ENCODE measurements at places on chromosomes 5 and 9. TPM values are rescaled to one million over a fixed set of nuclear protein-coding genes. Genes with fewer than 3 reads are reported as not detected.

GRCh38 chr9:8234316-8234715 lies 434.7 kb upstream of the DMAC1 start:
- no peak for DNase-seq

GRCh38 chr5:395156-395920 lies 47.6 kb upstream of the EXOC3 start:
- DNase-seq, result no peak

The OR1Q1 gene
- total RNA-seq, result not detected

The MCTP1 gene
- 45.7 TPM for total RNA-seq

- no peak for DNase-seq
Observed at GRCh38 chr5:14574891-14575508, 6.6 kb upstream of the OTULINL start.

- no peak for DNase-seq
Observed at GRCh38 chr5:123512611-123513461, 859 bp downstream of the CSNK1G3 start.

The ZNF484 gene
- 44.1 TPM for total RNA-seq

DNA sequence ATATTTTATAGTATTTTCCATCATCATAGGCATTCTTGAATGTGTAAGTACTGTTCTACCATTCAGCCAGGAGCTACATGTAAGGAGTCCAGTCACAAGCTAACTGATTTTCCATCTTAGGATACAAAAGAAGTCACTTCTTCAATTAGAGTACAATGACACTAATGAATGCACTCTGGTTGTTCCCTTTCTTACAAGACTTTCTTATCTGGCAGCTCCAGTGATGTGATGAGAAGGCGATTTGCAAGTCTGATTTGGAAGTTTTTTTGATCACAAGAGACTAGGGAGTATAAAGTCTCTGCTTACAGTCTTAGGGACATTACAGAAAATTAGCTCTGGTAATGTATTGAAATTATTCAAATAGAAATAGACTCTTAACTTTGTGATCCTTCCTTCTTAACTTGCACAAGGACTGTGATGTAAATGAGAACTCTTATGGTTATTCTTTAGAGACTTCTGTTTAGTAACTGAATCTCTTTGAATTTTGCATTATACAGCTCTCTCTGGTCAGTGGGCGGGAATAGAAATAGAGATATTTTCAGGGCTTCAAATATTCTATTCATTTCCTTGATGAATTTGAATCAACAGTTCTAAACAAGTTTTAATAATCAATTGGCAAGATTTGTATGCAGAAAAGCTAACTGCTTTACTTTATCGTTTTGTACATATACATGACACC lies 130.4 kb upstream of the CDH6 start:
- DNase-seq, result no peak

GRCh38 chr5:130061746-130062145 lies 157.5 kb downstream of the CHSY3 start:
- DNase-seq, result no peak

The ZBTB34 gene
- total RNA-seq, result 24.7 TPM

DNA sequence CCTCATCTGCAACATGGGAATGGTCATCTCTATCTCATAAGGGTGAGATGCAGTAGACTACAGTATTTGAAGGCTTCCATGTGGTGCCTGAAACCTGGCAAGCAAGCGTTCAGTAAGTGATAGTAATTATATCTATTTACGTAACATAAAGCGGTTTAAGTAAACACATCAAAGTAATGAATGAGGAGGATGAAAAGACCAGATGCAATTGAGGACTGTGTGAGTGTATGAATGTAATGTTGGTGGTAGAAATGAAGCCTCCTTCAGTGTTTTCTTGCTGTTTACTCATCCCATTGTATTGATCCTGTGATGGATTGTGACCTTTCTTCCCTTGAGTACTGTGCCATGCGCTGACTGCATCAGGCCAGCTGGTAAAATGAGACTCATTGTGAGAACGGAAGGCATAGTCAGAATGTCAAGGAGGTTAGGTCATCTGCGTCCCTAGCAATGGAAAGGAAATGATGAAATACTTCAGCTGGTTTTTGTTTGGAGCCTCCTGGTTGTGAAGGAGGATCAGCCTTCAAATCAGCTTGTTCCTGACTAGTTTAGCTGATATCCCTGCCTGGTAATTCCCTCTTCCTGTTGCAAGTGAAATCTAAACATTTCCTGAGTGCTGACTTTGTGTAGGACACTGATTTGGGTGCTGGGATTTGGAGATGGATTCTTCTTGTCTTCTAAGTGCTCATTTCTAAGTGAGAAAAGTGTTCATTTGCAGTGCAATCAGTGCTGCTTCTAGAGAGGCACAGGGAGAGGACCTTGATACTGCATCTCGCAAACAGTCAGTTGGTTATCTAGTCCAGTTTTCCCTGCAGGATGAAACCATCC lies 35.6 kb downstream of the TNFSF8 start:
- DNase-seq, result no peak

- no peak for DNase-seq
Observed at GRCh38 chr9:69995846-69996245, 47.8 kb upstream of the MAMDC2 start.

- DNase-seq, result no peak
Observed at GRCh38 chr5:76180814-76181805, 97.9 kb downstream of the SV2C start.

DNA sequence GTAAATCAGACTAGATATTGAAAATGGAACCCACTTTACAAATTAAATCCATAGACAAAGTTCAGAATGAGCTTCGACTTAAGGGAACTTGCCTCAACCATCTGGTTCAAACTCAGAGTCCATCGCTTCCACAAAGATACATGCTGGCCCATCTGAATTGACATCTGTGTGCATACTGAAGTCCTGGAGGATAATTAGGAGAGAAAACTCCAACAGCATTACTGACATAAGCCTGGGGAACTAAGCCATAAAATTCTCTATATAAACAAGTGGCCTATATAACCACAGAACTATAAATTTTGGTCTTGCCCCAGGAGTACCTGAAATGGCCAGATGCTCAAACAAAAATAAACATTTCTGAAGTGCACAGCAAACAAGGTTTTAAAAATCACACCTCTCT lies 94.4 kb downstream of the IZUMO3 start:
- no peak for DNase-seq

The CER1 gene
- 0.74 TPM for total RNA-seq

DNA sequence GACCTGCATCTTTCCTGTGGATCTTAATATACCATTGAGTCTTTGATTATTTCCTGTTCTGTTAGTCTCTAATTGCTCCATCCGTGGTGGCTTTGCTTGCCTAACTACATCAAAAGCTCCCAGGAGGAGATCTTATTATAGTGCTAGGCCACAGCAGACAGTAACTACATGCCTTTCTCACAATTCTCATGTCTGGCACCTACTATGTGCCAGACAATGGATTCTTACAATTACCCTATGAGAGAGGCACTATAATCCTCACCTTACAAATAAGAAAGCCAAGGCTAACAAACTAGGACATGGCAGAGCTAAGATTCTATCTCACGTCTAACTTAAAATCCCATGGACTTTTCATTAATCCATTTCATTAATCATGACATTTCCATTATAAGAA lies 70.3 kb upstream of the TARS1 start:
- no peak for DNase-seq

GRCh38 chr5:169431386-169431785 lies 130.4 kb upstream of the SLIT3 start:
- DNase-seq, result no peak

The PRUNE2 gene
- 83.9 TPM for total RNA-seq

The GMCL2 gene
- total RNA-seq, result 0.16 TPM

The N4BP3 gene
- 4.2 TPM for total RNA-seq

DNA sequence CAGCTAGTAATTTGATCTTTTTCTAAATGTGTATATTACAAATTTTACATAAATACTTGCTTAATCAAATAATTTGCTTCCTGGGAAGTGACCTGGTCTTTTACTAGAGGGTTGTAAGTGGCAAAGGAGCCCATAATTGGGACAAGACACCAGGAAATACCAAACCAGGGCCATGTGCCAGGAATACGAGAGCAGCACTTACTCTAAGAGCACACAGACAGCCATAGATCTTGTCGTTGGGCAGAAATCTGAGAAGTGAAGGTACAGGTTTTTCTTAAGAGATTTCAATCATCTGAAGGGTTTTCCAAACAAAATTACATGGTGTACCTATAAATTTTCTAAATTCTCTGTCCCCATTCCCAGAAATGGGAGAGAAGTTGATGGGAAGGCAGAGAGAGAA lies 179.3 kb downstream of the HINT1 start:
- DNase-seq, result no peak

GRCh38 chr9:86955042-86955441 lies 7.7 kb upstream of the GAS1 start:
- no peak for DNase-seq

The THOC3 gene
- 28.3 TPM for total RNA-seq

The HTR4 gene
- 0.26 TPM for total RNA-seq

The RLN1 gene
- total RNA-seq, result 0.42 TPM

DNA sequence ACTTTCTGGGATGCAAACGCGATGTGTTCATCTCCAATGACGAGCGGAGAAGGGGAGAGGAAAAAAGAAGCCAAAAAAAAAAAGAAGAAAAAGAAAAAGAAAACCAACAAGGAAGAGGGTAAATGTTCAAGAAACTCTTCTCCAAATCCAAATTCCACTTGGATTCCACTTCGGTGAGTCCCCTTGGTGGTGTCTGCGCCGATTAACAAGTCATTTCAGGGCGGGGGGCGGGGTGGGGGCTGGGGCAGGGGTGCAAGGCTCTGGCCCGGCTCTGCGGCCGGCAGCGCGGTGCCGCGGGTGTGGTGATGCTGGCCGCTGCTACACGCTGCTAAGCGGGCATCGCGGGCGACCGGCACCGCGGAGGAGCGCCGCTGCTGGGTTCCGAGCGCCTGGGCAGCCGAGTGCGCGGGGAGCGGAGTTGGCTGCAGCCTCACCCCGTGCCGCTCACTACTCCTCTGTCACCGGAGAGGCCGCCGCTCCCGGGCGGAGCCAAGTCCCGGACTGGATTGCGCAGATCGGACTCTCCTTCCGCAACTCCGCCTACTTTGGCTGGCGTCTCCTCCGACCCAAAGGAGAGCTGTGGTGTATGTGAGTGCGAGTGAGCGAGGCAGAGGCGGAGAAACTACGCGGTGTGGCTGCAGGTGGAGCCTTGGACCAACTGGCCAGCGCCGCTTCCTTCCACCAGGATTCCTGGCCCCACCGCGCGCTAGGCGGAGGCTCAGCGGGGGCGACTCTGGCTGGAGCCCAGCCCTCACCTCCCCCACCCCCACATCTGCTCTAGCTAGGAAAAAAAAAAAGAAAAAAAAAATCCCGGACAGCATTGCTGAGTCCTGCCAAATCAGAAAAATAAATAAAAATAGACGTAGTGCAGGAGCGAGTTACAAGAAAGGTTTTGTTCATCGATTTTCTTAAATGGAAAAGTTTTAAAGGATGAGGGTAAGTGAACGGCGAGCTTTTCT lies at the start of gene SEMA6A:
Gene SEMA6A, minus strand, starts transcription at position 457 of the 959 bp plus-strand sequence. CDS start 69,879 bp downstream, outside the sequence.
- peak; percentile 88 for DNase-seq

DNA sequence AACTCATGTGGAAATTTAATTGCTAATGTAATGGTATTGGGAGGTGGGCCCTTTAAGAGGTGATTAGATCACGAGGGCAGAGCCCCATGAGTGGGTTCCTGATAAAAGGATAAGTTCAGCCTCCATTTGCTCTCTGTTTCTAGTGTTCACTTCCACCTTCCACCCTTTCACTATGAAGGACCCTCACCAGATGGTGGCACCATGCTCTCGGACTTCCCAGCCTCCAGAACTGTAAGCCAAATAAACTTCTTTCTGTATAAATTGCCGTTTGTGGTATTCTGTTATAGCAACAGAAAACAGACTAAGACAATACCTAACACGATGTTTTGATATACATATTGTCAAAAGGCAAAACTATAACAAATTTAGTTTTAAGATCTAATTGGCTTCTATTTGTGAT lies 166.2 kb downstream of the DEPDC1B start:
- no peak for DNase-seq

The IFNA4 gene
- not detected for total RNA-seq

GRCh38 chr9:107016383-107016782 lies 153.4 kb downstream of the ZNF462 start:
- no peak for DNase-seq

The ABO gene
- total RNA-seq, result 1.4 TPM

The KLF4 gene
- 39.6 TPM for total RNA-seq

DNA sequence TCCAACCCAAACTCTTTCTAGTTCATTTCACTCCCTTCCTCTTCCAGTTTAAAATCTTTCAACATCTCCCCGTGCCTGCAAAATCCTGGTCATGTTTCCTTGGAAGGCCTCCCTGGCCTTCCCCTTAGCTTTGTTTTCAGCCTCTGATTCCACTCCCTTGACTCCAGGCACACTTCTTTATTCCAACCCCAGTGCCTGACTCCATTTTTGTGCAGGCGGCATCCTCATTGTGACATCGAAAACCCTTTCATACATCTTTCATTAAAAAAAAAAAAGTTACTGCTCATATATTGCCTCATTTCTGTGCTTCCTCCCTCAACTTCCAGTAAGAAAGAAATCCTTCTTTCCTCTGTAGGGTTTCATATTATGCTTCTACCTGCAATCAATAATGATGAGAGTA lies 7.1 kb upstream of the TNFSF8 start:
- no peak for DNase-seq

DNA sequence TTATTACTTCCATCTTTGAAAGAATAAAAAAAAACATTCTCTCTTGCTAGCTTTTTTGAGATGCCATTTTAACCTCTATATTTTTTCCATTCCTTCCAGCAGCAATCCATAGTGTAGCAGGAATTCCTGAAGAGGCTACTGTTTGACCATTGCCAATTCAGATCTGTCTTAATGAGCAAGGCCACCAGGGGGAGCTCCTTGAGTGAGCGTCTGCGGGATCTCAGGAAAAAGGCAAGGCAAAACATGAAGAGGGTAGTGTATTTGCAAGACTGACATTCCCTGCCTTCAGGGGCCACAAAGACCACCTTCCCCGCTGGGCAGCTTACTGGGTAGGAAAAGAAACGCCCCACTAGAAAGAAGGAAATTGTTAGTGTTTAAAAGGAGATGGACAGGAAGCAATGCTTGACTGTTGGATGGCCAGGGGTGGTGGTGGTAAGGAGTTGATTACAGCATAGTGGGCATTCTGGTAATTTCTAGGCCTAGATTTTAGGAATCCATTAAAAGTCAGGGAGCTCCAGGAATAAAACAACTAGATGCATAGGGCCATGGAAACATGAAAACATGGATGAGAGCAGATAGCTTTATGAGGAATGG lies 206.6 kb upstream of the HAPLN1 start:
- no peak for DNase-seq

The REEP2 gene
- 5.3 TPM for total RNA-seq

The NUTM2G gene
- not detected for total RNA-seq

The LCN12 gene
- total RNA-seq, result not detected

- DNase-seq, result no peak
Observed at GRCh38 chr9:108052431-108053080, 563.0 kb upstream of the KLF4 start.

GRCh38 chr5:151345187-151345807 lies 2.1 kb downstream of the SLC36A2 start:
- no peak for DNase-seq

DNA sequence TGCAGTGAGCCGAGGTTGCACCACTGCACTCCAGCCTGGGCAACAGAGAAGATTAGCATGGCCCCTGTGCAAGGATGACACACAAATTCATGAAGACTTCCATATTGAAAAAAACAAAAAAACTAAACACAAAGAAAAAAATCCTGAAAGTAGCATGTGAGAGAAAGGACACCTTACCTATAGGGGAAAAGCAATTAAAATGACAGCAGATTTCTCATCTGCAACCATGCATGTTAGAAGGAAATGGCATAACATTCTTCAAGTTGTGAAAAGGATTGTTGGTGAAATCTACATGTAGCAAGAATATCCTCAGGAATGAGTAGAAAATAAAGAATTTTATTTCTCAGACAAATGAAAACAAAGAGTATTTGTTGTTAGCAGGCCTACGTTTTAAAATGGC lies 13.4 kb upstream of the ZNF169 start:
- no peak for DNase-seq

GRCh38 chr5:168575391-168576372 lies 3.5 kb downstream of the PANK3 start:
- no peak for DNase-seq

The CCNO gene
- total RNA-seq, result 1.6 TPM
